Ureter (tissue), 1 donor: ENCODE measurements at places on chromosomes 5 and 9.

DNA sequence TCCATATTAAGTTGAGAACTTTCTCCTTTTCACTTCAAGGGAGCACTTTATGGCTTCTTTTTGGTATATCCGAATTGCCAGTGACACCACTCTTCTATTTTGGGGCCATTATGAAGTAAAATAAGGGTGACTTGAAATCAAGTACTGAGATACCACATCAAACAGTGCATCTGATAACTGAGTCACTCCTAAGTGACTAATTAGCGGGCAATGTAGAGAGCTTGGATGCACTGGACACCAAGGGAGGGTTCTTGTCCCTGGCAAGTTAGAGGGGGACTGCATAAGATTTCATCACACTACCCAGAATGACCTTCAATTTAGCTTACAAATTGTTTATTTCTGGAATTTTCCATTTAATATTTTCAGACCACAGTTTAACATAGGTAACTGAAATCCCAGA lies 813.9 kb upstream of the CDH10 start:
- no peak for DNase-seq

DNA sequence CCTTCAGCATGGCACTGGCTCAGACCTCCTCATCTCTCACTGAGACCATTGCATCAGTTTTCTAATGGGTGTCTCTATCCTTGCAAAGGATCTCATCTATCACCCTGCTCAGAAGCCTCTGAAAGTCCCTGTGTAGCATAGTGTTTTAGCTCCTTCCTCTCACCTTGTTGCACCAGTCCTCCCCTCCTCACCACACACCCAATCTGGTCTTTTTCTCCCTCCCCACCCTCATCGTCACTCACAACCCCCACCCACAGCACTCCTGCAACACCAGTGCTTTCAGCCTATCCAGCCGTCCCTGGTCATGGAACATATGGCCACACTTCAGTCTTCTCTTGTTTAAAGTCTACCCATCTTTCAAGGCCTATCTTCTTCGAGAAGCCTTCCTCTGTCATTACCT lies 74.5 kb downstream of the ANGPTL2 start:
- DNase-seq, result no peak

- no peak for DNase-seq
Observed at GRCh38 chr5:181024245-181025064, 15.6 kb upstream of the BTNL9 start.

DNA sequence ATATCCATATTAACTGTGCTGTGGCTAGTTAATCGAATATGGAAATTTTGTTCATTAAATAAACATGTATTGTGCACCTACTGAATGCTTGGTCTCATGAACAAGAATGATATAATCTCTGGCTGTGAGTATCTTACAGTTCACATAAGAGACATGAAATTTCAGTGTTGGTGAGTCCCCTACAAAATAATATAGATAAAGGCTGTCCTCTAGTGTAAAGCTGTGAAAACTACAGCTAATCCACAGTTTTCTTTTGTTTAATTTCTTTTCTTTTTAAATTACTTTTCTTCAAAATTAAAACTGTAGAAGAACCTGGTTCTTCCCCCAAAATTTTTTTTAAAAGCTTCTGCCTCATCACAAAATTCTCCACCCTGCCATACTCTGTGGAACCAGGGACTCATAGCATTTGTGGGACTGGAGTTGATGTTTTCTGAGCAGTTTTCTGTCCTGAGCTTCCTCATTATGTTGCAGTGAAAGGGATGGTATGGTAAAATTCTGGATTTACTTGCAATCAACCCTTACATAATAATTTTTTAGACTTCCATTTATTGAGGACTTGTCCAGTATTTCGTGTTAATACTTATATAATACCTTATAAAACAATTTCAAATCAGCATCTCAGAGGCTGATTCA lies 135.0 kb downstream of the STK32A start:
- DNase-seq, result no peak

DNA sequence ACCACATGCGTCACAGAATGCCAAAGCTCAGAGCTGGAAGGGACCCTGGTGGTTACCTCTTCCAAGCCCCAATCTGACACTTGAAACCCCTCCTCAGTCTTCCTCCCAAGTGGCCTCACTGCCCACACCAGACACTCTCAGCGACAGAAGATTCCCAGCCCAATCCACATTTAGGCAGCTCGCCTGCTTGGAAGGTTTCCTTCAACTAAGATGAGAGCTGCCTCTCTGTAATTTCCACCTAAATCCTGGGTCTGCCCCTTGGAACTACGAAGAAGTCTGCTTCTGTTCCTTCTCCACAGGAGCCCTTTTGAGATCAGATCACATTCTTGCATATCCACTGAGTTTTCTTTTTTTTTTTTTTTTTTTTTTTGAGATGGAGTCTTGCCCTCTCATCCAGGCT lies 83.7 kb downstream of the PAX5 start:
- DNase-seq, result no peak

DNA sequence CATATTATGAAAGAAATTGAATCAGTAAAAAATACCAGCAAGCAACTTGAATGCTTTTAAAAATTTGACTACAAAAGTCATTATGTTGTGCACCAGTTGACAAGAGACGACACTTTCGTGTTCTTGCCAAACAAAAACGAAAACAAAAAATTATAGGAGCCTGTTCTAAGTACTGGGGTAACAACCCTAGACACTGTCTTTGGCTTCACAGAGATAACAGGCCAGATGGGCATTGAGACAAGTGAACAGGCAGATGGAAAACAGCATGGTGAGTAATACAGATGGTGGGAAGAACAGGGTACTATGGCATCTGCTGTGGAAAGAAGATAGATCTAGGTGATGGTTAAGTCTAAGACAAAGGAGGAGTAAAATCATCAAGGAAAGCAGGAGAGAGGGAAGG lies 99.0 kb downstream of the CDH12 start:
- DNase-seq, result no peak

DNA sequence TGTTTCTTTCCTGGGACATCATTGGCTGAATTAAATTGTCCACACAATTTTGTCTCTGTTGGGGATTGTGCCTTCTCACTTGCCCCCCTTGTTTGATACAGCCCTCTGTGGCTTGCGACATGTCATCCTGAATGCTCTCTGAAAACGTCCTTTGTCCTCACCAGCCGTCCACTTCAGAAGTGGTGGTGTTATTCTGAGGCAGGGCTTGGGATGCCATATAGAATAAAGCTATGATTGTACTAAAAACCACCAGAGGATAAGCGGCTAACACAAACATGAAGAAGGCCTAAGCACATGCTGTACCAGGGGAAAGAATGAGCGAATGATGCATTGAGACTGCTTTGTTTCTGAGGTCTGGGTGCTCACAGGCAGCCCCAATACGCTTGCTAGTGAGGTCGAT lies 3.5 kb upstream of the SNX30 start:
- DNase-seq, result no peak

GRCh38 chr5:132425009-132425937 lies 55.8 kb downstream of the SLC22A5 start:
- DNase-seq, result no peak

DNA sequence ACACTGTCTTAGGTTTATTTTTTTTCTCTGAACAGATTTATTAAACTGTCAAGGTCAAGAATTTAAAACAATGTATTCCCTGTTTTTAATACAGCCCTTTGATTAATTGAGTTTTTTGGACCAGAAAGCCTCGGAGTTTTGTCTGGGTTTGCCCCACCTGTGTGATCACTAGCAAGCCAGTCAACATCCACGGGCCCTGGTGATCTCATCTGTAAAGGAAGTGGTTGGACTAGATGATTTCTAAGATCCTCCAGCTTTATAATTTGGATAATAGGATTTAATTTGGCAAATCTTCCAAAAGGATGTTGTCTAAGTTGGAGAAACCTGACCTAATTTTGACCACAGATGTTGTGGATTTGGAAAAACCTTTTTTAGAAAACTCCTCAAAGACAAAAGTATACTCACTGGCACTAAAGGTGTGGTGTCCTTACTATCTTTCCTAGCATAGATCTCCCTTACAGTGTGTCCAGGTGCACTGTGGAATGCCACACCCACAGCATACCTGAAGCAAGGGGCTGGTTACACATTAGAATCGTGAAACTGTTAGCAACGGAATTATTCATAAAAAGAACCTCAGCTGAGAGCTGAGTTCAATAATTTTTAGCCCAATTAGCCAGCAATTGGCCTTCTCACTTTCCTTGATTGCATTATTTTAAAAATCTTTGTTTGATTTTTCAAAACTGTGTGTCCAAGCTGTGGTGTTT lies 195.6 kb upstream of the ELL2 start:
- DNase-seq, result no peak

DNA sequence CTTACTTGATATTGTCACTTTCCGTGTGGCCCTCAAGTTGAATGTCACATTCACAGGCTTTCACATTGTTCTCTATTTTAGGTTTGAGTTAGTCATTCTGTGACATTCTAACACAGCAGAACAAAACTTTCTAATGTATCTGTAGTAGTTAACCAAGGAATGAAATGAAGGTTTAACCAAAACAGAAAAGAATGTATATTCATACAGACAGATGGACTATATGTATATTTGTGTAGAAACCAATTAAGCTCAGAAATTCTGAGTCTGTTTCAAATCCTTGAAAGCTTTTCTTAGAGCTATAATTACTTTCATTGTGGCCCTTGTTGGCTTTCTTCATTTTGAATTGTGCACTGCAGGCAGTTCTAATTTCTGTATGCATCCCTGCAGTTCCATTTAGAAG lies 654.7 kb downstream of the LRRC70 start:
- DNase-seq, result no peak

DNA sequence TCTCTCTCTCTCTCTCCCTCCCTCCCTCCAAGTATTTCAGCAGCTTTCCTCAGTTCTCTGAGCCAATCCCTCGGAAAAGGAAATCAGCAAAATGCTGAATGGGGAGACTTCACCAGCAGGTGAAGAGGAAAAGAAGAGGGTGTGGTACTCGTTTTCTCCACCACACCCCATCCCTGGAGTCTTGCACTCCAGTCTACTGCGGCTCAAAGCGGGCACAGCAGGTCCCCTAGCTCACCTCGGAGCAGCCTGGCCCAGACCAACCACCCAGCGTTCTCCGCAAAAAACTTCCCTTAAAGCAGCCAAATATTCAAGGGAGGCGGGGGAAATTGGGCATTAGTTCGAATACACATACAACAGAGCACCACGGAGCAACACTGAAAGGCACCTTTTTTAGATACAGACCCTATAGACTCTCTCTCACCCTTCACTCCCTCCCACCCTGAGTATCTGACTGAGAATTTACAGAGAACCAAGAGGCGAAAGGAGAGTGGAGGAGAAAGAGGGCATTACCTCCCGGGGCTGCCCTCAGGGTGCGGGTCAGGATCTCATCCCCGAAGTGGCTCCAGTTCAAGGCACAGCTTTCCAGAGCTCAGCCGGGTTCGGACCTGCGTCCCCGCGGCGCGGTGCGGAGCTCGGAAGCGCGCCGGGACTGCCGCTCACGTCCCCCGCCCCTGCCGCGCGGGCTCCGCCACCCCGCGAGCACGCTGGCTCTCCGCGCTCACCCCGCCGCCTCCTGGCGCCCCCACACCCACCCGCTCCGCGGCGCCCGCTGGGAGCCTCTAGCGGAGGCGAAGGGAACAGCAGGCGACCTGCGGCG lies 1638.5 kb upstream of the C9orf72 start:
- no peak for DNase-seq

GRCh38 chr9:114290561-114290986 lies 32.3 kb upstream of the ORM1 start:
- no peak for DNase-seq
